Placental pericyte (primary cell): ENCODE measurements at places on chromosomes 13 and 19. TPM values are rescaled to one million over a fixed set of nuclear protein-coding genes. Genes with fewer than 3 reads are reported as not detected.

Gene KDELR1
- 128 and 129 TPM in 2 replicates for total RNA-seq

Gene SPHK2
- total RNA-seq, result 14.4 and 15.2 TPM in 2 replicates

Gene TGFBR3L
- 0.86 and 1.3 TPM in 2 replicates for total RNA-seq

Gene VPS36
- 33.7 and 44.2 TPM in 2 replicates for total RNA-seq

Gene ING1
- 12.7 and 16.2 TPM in 2 replicates for total RNA-seq

Gene MEIS3
- 42.5 and 95.0 TPM in 2 replicates for total RNA-seq

Gene NCAN
- total RNA-seq, result under 0.01 TPM in 1 of 2 replicates, not detected in the other

Gene OR2Z1
- total RNA-seq, result not detected in 2 replicates

Gene ZNF439
- 1.3 and 4.0 TPM in 2 replicates for total RNA-seq

Gene NLRP9
- total RNA-seq, result not detected in 2 replicates

Gene SYNE4
- 0.14 TPM in 1 of 2 replicates, not detected in the other for total RNA-seq

Gene RNF17
- 0.88 TPM in 1 of 2 replicates, not detected in the other for total RNA-seq

Gene GPR4
- under 0.01 and 0.72 TPM in 2 replicates for total RNA-seq

Gene A1BG
- total RNA-seq, result 3.3 and 8.8 TPM in 2 replicates

Gene TEX29
- not detected in 2 replicates for total RNA-seq
